Right renal pelvis (tissue), 4 donors: ENCODE measurements at places on chromosomes 2 and 18. TPM values are rescaled to one million over a fixed set of nuclear protein-coding genes. Genes with fewer than 3 reads are reported as not detected.

Gene INHA
- 2.0 TPM for polyA plus RNA-seq

Gene CAPN14
- polyA plus RNA-seq, result 0.06 TPM

GRCh38 chr2:43541165-43541564 lies 54.7 kb downstream of the THADA start:
- DNase-seq, result no peak

GRCh38 chr2:25151718-25152117 lies 16.7 kb downstream of the POMC start:
- DNase-seq, result no peak

GRCh38 chr18:79715280-79715679 lies 35.7 kb downstream of the CTDP1 start:
- DNase-seq, result no peak

DNA sequence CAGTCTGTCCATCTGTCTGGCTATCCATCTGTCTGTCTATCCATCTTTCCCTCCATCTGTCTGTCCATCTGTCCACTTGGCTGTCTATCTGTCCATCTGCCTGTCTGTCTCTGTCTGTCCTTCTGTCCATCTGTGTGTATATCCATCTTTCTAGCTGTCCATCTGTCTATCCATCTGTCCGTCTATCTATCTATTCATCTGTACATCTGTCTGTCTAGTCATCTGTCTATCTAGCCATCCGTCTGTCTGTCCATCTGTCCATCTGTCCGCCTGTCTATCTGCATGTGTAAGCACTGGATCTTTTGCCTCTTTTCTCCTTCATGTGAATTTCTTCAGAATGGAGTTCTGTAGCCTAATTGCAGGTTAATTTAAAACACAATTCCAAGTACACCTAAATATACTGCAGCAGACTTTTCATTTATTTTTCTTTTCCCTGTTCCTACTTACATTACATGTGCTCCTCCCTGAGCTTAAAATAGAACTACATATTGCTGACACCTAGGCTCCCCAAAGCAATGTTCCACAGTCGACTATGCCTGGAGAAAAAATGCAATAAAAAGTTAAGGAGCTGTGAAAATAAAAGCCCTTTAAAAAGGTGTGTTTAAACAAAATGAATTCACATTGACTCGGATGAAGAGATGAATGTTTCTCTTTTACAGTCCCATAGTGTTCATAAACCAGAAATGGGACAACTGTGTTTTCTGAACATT lies 37.4 kb upstream of the TXNDC2 start:
- no peak for DNase-seq

- DNase-seq, result no peak
Observed at GRCh38 chr18:59954241-59954640, 54.4 kb downstream of the PMAIP1 start.
